NCI-H226 (cell line): ENCODE measurements at places on chromosomes 2 and 18.

DNA sequence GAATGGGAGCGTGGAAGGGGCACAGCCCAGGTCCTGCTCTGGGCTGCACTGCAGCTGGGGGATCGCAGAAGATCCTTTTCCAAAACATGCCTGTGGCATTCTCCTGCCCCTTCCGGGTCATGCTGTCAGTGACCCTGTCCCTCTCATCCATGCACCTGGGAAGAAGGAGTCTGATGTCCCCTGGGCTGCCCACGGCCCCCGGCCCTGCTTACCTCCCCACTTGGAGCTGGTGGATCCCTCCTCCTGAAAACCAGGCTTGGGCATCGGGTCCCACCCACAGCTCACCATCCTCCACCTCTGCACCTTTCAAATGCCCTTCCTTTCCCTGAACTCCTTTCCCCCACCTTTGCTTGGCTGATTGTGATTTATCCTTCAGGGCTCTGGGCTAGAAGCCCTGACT, 11.8 kb downstream of the INHBB start:
- no peak for DNase-seq

DNA sequence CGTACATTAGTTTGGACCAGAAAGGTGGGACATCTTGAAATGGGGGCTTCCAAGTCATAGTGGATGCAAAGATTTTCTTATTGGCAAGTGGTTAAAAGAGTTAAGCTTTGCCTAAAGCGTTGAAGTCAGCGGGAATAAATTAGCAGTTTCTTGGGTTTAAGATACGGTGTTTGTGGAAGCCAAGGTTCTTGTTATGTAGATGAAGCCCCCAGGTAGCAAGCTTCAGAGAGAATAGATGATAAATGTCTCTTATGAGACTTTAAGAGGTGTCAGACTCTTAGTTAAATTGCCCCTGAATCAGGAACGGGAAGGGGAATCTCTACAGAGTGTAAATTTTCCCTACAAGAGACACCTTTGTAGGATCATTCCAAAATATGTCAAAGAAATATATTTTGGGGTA, 10.9 kb upstream of the GLS start:
- DNase-seq: no peak

GRCh38 chr2:145283131-145283530, 763.2 kb upstream of the ZEB2 start:
- DNase-seq: no peak

DNA sequence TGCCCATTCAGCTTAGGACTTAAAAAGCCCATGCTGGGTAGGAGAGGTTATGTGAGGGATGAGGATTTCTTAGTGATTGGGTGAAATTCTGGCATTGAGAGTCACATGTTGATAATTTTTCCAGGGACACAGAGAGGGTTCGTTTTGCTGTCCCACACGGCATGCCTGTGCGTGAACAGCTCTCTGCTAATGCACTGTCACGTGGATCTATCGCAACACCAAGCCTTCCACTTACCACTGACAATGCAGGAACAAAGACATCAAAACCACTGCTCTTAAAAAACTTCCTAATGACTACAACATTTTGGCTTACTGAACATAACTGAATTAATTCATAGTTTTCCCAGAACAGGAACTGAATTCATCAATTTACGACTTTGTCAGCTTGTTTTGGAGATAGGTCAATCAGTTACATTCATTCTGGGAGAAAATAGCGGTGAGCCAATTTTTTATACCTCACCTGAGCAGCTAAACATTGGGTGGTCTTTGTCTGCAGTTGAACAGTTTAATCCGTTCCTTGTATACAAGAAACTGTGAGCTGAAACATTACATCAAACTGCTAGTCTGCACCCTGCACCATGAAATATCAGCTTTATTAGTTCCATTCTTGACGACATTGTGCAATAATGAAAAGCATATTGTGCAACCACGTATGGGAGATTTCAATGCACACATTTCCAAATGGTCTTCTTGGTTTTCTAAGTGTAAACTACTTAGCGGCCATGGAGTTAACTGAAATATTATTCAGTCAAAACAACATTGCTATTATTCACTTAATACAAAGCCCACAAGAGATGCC, 127.1 kb downstream of the LPIN1 start:
- no peak for DNase-seq

- no peak for DNase-seq
Observed at GRCh38 chr2:75800456-75800855, 89.7 kb upstream of the GCFC2 start.

DNA sequence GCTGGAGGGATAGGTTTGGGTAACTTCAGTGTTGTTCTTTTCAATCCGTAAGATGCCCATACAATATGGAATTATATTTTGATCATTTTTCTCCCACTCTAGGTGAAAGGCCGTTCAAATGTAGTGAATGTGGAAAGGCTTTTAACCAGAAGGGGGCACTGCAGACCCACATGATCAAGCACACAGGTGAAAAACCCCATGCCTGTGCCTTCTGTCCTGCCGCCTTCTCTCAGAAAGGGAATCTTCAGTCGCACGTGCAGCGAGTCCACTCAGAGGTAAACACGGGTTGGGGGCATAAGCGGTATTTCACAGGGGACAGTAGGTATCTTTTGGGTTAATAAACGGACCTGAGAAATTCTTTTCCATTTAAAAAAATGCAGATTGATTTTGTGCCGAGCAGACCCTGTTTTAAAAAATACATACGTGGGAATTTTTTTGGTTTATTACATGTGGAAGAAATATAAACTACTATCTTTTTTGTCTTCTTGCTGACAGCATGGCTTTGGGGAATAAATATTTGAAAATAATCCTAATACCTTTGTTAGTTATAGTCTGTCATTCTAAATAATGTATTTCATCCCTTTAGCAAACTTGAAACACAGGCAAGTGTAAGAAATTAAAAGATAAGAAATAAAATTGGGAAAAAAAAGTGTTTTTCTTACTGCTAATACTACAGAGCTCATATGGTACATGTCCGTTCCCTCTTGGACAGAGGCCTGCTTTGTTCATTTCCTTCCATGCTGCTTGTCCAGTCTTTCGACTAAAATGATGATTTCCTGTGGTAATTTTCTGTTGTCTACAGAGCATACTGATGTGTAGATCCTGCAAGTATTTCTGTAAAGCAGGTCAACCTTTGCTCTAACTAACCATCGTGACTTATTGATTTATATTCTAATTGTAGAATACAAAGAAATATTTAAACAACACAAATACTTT, 53.3 kb downstream of the ZNF236 start:
- DNase-seq: no peak

DNA sequence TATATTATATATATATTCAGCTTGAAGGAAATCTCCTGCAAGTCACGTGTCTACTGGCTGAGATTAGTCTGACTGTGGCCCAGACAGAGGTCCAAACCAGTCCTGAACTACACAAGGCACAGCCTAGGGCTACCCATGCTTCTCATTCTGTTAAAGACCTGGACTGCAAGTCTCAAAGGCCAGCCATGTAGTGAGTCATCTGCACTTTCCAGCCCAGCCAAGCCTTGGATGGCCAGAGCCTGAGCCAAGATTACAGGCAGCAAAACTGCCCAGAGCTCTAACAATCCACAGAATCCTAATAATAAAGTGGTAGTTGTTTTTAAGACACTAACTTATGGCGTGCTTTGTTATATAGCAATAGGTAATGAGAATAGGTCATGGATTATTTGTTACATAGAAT, 259.6 kb downstream of the SS18 start:
- DNase-seq: no peak

- no peak for DNase-seq
Observed at GRCh38 chr18:75142677-75143076, 66.3 kb downstream of the PTGR3 start.

DNA sequence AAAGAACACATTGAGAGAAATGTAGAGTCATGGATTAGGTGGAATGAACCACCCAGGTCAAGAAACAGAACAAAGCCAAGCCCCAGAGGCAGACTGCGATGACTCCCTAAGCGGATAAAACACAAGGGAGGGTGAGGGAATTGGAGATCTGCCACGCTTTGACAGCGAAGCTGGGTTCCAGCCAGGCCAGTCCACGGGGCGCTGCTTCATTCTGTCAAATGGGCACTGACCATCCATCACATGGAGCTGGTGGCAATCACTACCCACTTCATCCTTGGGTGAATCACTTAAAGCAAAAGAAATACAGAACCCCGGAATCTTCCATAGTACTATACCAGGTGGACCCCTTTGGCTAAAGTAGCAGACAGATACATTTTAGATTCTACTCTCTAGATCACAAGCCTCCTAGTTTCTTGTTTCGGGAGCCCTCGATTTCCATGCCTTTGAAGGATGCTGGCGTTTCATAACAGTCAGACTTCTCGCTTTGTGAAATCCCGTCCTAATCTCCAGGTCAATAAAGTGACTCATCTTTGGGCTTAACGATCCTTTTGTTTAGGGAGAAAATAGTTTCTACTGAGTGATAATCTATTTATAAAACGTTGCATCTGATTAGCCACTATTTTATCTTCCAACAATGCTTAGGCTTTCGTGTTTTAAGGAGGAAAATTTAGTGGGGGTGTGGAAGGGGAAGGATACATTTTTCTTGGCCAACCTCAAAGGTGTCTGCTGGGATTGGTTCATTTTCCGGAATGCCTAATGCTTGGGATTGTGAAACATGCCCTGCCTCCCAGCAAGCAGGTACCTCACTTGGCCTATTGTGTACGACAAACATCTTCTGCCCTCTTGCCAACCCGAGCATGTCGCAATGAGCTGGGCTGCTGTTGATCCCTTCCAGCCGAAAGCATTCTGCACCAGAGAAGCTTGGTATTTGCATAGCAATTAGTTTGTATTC, 44.1 kb upstream of the HDAC4 start:
- DNase-seq: peak; percentile 70

DNA sequence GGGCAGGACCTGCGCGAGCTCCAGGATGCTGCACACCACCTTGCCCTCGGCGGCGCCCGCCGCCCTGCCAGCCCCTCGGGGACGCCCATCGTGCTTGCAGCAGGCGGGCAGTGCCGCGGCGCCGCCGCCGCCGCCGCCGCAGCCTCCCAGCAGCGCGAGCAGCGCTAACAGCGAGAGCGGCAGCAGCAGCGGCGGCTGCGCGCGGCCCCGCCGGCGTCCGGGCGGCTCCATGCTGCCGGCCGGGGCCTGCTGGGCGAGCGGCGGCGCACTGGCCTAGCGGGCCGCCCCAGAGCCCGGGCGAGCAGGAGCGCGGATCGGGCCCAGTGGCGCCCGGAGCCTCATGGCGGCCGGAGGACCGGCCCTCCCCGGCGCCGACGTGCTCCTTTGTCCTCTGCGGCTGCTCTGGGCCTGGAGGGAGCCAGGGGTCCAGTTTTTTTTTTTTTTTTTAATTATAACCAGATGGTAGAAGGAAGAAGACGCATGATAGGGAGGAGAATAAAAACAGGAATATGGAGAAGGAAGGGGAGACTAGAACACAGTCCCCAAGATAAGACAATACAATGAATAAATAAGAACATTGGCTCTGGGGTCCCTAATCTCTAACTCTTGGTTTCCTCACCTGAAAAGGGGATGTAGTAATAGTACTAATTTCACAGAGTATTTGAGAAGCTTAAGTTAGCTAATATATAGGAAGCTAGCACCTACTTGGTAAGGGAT, 17.1 kb upstream of the ANKRD62 start:
- DNase-seq: no peak

DNA sequence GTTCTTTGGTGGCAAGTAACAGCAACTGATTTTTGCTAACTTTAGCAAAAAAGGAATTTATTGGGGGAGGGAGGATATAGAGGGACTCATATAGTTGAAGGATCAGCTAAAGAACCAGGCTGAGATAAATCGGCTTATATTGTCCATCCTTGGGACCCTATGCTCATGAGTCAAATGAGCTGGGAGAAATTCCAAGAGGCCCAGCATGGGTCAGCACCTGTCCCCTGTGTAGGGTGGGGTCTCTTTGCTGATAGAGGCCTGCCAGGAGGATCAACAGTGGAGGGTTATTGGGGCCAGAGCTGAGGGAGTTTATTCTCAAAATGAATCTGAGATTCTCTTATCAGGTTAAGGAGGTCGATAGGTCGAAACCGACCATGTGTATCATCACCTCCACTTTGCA, 97.2 kb downstream of the VAPA start:
- peak; percentile 40 for DNase-seq

DNA sequence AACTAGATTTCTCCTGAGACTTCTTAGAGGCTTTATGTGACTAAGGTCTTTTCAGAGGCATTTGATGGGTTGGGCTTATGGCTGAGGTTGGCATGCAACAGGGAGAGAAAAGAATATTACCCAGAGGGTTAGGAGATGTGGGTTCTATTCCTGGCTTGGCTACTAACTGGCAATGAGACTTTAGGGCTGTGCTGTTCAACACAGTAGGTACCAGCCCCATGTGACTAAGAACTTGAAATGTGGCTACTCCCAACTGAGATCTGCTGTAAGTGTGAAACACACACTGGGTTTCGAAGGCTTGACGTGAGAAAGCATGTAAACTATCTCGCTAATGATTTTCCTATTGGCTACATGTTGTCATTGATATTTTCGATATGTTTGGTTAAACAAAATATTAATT, 324.9 kb upstream of the SLC14A2 start:
- DNase-seq: no peak

DNA sequence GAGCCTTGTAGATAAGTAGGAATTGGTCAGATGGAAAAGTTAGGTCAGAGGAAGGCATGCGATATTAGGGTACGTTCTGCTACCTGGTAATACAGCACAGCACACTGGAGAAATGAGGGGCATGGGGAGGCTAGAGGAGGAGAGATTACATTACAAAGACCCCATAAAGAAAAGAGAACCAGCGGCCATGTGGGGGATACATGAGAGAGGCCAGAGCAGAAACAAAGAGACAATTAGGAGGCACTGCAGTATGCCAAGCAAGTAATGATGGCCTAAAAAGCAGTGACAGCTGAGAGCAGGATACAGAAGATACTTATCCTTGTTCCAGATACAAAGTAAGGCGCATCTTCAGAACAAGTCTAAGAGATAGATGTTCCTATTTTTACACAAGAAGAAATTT, 40.0 kb downstream of the TXNL1 start:
- no peak for DNase-seq

DNA sequence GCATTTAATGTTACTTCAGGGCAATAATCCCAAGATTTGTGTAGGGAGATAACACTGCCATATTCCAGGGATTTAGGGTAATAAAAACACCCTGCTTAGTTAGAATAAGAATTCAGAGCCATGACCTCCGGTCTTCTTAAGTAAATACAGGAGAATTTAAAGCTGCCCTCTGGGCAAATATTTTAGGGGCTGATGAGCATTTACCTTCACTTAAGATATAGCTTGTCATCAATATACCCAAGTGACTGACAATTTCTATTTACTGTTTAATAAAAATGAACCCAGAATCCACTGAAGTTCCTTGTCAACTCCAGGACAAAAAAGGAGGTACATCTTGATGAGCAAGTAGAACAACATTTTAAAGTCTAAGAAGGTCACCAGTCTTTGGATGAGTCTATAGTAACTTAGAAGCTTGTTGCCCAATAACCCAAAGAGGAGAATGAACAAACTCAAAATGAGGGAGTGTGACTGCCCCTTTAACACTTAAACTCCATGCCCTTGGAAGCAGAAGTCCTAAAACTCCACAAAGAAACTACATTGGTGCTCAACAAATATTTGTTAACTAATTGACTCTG, 24.3 kb upstream of the IKZF2 start:
- DNase-seq: no peak

- DNase-seq: no peak
Observed at GRCh38 chr2:96933305-96934181, 52.8 kb downstream of the FAM178B start.

GRCh38 chr2:58796239-58796910, 555.2 kb upstream of the FANCL start:
- no peak for DNase-seq

GRCh38 chr18:75208155-75208835, 644 bp downstream of the PTGR3 start:
- peak; percentile 26 for DNase-seq
